ENCODE measurements at places on chromosomes 1 and 21. TPM values are rescaled to one million over a fixed set of nuclear protein-coding genes. Genes with fewer than 3 reads are reported as not detected.

Gene TNFAIP8L2
- total RNA-seq, result 23.7 TPM

DNA sequence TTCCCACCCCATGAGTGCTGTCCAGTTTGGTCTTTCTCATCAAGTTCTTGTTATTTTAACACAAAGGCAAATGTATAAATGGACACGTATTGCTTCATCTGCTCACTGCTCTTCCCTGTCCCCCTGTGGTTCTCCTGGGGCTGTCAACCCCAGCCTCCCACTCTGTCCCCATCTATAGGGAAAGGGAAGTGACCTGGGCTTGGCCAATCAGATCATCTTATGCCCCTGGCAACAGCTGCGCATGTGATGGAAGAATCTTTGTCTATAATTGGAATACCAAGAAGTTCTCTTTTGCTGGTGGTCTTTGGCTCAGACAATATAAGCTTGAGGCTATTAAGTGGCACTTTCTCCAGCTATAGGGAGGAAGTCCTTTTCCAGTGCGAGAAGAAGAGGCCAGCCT lies 4.7 kb upstream of the CCSAP start:
- DNase-seq, result no peak

Gene OR2T4
- not detected for total RNA-seq

- DNase-seq, result no peak
Measured at GRCh38 chr1:215425138-215425537, 142.0 kb upstream of the KCTD3 start.

GRCh38 chr1:43851561-43852338 lies 81.9 kb upstream of the ARTN start:
- no peak for DNase-seq

Gene PPP1R8
- total RNA-seq, result 52.9 TPM

- no peak for DNase-seq
Measured at GRCh38 chr1:185603158-185603557, 131.0 kb upstream of the HMCN1 start.

DNA sequence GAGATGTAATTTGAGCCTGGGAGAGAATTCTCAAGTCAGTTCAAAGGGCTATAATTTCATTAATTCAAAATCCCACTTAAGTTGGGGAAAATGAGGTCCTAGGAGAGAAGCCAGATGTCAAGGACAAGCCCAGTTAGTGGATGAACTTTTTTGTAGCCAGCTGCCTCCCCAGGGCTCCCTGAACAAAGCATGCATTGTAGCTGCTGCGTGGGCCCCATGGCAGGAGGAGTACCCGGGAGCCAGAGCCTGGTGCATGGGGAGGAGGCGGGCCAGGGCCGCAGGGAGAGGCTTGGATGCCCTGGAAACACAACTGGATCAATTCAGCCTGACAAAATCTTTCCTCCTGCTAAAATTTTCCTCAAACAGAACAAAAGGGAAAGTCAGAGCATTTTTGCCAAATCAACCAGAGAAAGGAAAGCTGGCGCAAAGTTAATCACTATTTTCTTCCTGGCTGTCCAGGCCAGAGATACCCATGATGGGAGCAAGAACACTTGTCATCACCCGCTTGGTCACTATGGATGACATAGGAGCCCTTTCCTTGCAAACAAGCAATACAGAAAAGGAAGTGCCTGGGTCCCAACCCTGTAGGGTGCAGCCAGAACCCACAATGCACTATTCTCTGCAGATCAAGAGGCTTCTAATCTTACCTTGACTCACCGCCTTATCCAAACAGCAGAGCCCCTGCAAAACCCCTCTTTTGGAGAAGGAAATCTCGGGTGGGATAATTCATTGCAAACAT lies 248.1 kb upstream of the RAB4A start:
- DNase-seq, result no peak

Gene TFF1
- total RNA-seq, result not detected

Gene PGLYRP3
- total RNA-seq, result not detected

DNA sequence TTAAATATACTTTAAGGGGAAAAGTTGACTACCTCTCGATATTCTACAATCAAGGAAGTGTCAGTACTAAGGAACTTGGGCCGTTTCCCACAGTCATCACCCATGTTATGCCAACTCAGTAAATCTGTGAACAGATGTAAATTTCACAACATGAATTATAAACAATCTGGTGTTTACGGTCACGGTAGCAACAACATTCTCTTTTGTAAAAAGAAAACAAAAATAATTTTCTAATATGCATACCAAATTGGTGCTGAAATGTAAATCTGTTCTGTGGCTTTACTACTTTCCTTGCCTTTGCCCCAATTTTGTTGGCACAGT lies 1.2 kb downstream of the SH3GLB1 start:
- DNase-seq, result no peak

Gene TP73
- 1.1 TPM for total RNA-seq

GRCh38 chr1:57966751-57967406 lies 543.0 kb upstream of the DAB1 start:
- DNase-seq, result no peak

GRCh38 chr1:34166625-34167361 lies 1.8 kb upstream of the CSMD2 start:
- DNase-seq, result no peak

- no peak for DNase-seq
Measured at GRCh38 chr1:83626603-83627002, 372.3 kb downstream of the TTLL7 start.

- no peak for DNase-seq
Measured at GRCh38 chr1:62395291-62395690, 41.6 kb upstream of the USP1 start.

- DNase-seq, result no peak
Measured at GRCh38 chr1:173050865-173051264, at the start of gene TNFSF18. Gene TNFSF18 (minus strand): TSS chr1:173050941. CDS start chr1:173050896, 45 bp downstream.

DNA sequence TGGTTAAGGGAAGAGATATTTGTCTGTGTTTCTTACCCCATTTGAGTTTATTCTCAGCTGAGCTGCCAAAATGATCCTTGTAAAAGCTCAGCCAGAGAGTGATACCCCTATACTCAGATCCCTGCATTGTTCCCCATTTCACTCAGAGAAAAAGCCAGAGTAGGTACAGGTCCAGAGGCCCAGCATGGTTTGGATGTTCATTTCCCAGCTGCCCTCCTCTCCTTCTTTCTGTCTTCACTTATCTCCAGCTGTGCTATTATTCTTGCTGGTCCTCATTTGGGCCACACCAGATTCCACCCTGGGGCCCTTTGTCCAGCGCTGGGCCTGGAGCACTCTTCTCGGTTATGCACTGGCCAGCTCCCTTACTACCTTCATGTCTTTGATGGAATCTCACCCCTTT lies 187.7 kb downstream of the CHRM3 start:
- no peak for DNase-seq

- DNase-seq, result no peak
Measured at GRCh38 chr1:147723691-147724323, 36.6 kb downstream of the GJA5 start.

Gene ANGPTL7
- not detected for total RNA-seq
